Stimulated activated CD4-positive, alpha-beta T cell treated with anti-CD3 and anti-CD28 coated beads, Interleukin-1b, Interleukin-23, amount 100 ng/mL, for 1 hour (primary cell): ENCODE measurements at places on chromosomes 5 and 9.

DNA sequence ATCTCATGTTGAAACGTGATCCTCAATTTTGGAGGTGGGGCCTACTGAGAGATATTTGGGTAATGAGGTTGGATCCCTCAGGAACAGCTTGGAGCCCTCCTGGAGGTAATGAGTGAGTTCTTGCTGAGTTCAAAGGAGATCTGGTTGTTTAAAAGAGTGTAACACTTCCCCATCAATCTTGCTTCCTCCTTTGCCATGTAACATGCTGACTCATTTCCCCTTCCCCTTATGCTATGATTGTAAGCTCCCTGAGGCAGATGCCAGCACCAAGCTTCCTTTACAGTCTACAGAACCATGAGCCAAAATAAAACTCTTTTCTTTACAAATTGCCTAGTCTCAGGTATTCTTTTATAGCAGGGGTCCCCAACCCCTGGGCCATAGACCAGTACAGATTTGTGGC is 352.3 kb downstream of the SLCO4C1 start:
- DNase-seq = no peak

GRCh38 chr9:116791326-116791725 is 104.2 kb downstream of the TRIM32 start:
- DNase-seq = no peak

GRCh38 chr5:176629853-176630680 is at the start of the genes EIF4E1B and SNCB:
TSS of gene EIF4E1B (plus strand) at chr5:176630675. CDS start at chr5:176642788, 12,113 bp downstream.
TSS of gene SNCB (minus strand) at chr5:176630534. CDS start at chr5:176629654, 880 bp downstream.
- DNase-seq = no peak

GRCh38 chr9:8751406-8751930 is 951.9 kb upstream of the DMAC1 start:
- DNase-seq = no peak

GRCh38 chr5:126936775-126937418 is 93.5 kb downstream of the MARCHF3 start:
- DNase-seq = no peak

GRCh38 chr5:73306078-73306719 is 133.2 kb downstream of the TMEM174 start:
- DNase-seq = no peak

DNA sequence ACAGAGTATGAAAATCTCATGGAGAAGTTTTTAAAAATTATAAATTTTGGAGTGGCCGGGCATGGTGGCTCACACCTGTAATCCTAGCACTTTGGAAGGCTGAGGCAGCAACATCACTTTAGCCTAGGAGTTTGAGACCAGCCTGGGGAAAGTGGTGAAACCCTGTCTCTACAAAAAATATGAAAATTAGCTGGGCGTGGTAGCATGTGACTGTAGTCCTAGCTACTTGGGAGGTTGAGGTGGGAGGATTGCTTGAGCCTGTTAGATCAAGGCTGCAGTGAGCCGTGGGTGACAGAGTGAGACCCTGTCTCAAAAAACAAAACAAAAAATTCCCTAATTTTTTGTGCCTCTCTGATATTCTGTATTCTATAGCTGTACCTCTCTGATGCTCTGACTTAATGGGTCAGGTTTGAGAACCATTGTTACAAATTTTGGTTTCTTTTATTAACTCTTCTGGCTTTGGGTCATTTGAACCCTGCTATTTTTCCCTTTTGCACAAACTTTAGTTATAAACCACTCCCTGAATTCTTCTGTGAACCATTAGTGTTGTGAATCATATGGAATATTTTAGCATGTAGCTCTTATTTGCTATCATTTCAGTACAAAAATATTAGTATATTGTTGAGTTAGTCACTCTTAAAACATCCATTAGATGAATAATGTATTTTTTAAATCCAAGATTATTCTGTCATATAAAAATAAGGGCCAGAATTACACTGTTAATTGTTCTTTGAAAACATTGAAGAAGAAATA is 51.0 kb downstream of the FER start:
- no peak for DNase-seq

DNA sequence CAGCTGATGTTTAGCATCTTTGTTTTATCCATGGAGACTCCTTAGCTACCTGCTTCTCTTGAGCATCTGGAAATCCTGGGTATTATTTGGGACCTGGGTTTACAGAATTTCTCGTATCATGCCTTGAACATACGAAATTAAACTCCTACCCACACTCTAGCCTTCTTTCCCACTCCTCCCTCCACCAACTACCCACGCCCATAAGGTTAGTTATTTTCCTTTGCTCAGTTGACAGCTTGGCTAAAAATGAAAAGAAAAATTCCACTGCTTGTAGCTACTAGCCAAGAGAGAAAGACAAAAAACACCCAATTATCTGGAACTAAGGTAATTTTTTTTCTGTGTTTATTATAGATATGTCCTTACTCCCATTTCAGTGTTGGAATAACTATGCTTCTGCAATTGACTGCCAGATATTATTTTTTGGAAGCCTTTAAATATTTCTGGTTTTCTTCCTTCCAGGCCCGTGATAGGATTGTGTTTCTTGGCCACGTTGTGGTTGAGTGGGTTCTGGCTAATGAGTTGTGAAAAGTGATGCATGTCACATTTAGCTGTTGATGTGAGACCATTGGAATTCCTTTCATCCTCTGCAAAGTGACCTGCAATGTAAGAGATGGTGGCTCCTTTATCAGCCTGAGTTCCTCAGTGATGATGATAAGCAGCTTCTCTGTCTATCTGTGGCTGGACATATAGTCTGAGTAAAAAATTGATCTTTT is 308.1 kb downstream of the LRRC70 start:
- DNase-seq = no peak

- no peak for DNase-seq
Measured at GRCh38 chr9:5110867-5111681, 74.4 kb downstream of the INSL6 start.

- DNase-seq = no peak
Measured at GRCh38 chr9:136497916-136498695, 15.3 kb upstream of the SEC16A start.
